ENCODE measurements at places on chromosomes 2 and 18.

DNA sequence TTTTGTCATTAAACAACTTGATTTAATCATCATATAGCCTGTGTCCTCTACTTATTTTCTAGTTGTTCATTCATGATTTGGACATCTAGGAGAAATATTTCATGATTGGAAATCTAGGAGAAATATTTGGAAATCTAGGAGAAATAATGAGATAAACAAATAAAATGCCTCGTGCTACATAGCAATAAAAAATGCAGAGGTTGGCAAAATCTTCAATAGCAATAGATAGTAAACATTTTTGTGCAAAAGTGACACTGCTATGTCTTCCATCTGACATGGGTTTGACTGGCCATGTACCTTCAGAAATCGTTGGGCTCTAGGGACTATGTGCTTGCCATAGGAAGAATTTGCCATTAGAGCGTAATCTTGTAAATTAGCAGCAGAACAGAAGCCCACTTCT lies 1304.5 kb upstream of the ZEB2 start:
- no peak for DNase-seq

DNA sequence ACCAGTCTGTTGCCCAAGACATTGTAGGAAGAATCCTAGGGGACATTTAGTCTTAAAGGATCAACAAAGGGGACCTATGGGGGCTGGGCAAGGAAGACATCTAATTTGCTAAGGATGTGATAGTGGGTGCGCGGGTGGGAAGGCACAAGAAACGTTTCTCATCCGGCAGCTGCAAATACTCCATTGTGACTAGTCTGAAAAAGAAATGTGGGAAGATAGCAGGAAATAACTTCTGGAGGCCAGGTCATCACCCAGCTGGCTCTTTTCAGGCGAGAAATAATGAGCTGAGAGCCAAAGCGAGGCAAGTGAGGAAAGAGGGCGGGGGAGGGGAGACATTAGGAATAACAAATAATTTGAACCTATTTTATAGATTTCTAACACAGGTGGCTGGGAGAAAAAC lies 70.3 kb upstream of the NCK2 start:
- no peak for DNase-seq

DNA sequence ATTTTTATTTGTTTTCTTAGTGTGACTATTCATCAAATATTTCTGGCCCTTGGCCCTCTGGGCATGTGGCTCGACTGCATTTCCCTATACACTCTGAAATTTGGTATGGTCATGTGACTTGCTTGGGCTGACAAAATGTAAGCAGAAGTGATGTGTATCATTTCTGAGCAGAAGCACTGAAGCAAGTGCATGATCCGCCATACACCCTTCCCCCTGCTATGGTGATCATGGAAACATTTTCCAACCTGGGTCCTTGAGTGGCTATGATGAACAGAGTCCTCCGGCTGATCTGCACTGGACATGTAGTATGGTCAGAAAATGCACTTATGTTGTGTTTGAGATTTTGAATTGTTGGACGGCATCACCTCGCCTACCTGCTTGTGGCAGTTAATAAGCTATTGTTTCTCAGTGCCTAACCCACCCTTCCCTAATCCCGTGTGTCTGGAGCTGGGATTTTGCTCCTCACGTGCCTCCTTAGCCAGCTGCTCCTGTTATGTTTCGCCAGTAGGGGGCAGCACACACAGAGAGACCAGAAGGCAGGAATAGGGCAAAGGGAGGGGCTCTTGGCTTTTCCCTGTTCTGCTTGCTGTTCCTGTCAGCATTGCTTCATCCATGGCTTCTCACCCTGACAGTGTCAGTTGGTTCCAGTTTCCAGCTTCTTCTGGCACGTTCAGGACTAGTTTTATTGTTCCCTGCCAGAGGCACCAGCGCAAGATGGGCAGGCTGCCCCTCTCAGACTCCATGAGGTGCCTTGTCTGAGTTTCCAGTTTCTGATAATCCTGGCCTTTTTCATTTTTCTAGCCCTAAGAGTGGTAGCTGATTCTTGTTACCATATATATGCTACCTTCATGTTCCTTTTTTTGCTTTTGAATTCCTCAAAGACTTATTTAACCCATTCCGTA lies 207.4 kb downstream of the ARL6IP6 start:
- peak; percentile 75 for DNase-seq

DNA sequence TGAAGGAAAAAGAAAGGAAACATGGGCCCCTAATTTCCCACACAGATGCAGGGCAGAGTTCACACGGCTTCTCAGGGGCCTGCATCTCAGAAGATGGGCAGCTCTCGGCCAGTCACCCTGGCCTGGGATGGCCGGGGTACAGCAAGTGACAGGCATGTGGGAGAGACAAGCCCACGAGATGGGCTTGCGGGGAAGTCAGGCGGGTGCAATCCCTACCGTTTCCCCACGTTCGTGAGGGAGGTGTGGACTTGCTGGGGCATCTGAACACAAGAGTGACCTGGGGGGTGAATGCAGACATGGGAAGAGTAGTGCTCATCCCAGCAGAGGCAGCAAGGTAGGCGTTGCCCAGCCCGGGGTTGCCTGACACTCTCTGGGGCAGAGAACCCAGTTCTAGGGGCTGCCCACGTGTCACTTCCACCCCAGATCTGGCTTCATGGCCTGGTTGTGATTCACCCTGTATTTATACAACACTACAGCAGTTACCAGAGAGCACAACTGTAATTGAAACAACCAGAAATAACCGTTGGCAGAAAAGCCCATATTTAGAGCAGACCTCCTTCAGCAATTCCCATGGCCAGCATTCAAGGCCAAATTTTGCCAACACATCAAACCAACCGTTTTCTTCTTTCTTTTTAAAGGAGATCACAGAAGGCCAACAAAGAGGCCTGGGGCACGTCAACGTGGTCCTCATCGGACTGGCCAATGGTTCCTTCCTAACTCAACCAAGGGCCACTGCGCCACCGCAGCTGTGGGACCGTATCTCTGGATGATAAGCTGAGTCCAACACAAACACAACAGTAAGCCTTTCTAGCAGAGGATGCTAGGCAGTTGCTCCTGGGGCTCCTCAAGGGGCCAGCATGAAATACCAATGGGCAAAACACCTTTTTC lies 58.4 kb downstream of the PARD6G start:
- DNase-seq = no peak

- DNase-seq = no peak
Observed at GRCh38 chr2:152548111-152548875, 169.0 kb downstream of the PRPF40A start.

- DNase-seq = no peak
Observed at GRCh38 chr2:192025637-192026036, 169.1 kb downstream of the TMEFF2 start.

- no peak for DNase-seq
Observed at GRCh38 chr2:69214898-69215297, 172.1 kb downstream of the GFPT1 start.
